Fibroblast of gingiva (primary cell): ENCODE measurements at places on chromosomes 6 and 20.

DNA sequence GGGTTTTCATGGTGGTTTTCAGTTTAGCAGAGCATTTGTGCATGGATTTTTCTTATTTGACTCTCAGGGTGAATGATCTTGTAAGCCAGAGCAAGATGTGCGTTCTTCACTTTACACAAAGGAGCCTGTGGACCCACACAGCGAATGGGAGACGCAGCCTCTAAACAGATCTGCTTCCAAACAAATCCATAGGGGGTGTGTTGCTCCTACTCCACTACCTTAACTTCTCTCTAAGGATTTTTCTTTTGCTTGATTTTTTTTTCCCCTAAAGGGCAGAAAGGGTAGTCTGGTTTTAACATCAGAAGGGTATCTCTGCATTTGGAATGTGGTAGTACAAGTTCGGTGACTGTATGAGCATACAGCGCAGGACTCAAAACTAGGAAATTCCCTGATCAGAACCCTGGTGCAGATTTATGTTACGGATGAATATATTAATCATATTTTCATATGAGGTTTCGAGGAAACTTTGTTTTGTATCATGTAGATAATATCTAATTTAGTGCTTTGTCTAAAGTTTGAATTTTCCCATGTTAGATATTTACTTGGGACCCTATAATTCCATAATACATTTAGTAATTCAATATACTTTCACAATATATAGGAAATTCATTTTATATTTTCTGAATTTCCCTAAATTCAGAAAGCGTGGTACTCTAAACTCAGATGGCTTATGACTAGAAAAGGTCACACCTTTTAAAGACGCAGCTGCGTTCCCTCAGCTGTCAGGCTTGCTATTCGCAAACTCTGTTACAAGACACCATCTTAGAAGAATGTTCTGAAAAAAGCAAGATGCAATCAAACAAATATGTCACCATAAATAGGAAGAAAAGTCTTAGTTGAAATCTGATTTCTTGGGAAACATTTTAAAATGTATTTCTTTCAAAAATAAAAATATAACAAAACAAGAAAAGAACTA, 196.9 kb downstream of the TMEM242 start:
- DNase-seq, result no peak

- peak; percentile 49 for DNase-seq
Observed at GRCh38 chr6:28896505-28897368, 27.0 kb downstream of the TRIM27 start.

GRCh38 chr6:144295211-144295610, 10.1 kb downstream of the UTRN start:
- DNase-seq, result no peak

GRCh38 chr6:29815118-29815750, 12.4 kb upstream of the HLA-G start:
- no peak for DNase-seq

DNA sequence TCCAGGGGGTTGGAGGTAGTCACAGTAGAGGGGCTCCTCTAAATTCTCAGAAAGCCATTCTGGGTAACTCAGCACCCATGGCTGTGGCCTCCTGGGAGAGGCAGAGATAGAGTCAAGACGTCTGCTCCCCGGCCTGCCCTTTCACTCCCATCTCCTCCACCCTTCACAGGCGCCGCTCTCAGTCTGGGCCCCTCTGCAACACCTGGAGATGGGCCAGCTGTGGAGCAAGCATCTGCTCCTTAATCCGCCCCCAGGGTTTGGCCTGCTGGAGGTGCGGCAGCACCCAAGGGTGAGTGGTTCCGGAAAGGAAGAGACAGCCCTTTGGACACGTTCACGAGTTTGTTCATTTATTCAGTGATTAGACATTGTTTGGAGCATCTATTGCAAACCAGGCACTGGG, 271.3 kb downstream of the BMP7 start:
- no peak for DNase-seq
